ENCODE measurements at places on chromosomes 3 and 15.

- DNase-seq, result no peak
Measured at GRCh38 chr3:121520510-121520909, 25.3 kb downstream of the POLQ start.

- peak; percentile 38 for DNase-seq
Measured at GRCh38 chr3:159929171-159930141, 59.2 kb upstream of the IL12A start.

DNA sequence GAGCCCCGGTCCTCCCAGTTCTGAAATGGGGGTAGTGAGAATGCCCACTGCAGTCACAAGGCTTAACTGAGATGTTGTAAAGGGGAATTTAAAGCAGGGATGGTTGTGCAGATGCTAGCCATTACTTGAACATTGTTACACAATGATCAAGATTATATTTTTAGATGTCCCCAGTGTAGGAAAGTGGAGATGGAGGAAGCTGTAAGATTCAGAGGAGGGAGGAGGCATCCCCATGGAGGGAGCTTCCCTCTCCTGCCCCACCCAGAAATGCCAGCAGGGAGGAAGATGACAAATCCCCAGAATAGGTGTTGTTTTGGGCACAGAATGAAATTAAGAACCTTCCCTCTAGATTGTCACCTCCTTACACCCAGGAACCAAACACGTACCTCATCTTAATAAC lies 46.1 kb downstream of the EFCAB12 start:
- no peak for DNase-seq

- DNase-seq, result no peak
Measured at GRCh38 chr3:38015485-38015884, 14.0 kb downstream of the PLCD1 start.

GRCh38 chr3:110526777-110527727 lies 544.6 kb upstream of the NECTIN3 start:
- no peak for DNase-seq

DNA sequence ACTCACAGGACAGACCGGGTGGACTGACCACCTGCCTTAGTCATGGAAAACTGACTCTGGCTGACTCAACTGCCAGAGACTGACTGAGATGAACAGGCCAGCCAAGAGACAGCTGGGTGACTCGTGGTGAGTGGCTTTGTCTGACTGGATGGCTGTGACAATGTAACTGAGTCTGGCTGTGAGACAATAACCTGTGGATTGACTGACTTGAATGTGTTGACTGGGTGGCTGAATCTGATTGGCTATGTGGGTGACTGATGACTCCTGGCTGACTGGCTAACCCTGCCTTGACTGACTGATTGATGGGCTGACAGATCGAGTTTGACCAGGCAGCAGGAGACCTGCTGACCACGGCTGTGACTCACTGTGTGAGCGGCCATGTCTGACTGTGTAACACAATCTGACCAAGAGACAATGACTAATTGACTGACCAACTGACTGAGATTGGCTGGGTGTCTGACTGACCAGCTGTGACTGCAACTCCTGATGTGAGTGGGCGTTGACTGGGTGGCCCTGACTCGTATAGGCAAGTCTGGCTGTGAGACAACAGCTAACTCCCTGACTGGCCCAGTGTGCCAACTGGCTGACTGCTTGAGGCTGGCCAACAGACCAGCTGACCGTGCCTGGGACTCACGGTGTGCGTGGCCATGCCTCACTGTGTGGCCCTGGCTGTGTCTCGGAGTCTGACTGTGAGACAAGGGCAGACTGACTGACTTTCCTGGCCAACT lies 509.1 kb downstream of the SHQ1 start:
- peak; percentile 80 for DNase-seq

Data from hematopoietic multipotent progenitor cell treated with erythropoietin and hydrocortisone succinate and interleukin-3 and kit ligand, for 8 days (in vitro differentiated cells).